ENCODE measurements at places on chromosomes 16 and 17.

- peak; percentile 78 for DNase-seq
Observed at GRCh38 chr17:78127239-78127887, 1.2 kb downstream of the TMC6 start.

GRCh38 chr16:69762814-69763598, 874 bp downstream of the WWP2 start:
- no peak for DNase-seq

DNA sequence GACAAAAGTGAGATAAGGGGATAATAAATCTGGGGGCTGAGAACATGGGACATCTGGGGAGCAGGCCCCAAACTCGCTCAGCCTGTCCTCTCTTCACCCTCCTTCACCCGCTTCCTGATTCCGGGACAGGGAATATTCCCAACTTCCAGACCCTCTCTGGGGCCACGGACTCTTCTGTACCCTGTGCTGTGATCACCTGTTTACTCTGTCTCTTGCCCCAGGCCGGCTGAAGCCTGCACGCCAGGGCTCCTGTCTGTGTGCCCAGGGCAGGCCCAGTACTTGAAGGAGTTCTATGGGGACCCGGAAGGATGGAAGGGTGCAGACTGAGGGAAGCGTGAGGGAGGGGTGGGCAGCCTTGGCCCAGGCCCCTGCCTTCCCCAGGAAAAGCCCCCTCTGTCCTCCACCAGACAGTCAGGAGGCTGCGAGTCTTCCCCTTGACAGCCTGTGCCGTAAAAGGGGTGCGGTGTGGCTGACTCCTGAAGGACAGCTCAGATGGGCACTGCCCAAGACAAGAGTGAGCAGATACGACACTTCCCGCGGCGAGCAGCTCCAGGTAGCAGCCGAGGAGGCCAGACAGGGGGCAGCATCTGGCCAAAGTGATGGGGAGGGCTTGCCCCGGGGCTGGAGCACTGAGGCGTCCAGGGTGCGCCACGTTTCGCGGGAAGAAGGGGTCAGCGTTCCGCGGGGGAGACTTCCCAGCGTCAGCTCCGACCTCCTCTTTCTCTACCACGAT, 1.0 kb upstream of the CCNF start:
- DNase-seq = no peak

DNA sequence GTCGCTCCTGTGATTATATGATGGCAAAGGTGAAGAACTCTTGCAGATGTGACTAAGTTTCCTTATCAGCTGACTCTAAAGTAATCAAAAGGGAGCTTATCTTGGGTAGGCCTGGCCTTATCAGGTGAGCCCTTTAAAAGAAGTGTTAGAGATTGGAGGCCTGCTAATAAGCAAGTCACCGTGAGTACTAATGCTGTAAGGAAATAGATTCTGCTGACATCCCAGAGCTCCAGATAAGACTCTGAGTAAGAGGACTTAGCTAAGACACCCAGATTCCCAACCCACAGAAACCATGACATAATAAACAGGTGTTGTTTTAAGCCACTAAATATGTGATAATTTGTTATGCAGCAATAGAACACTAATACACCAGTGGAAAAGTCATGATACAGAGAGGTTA, 99.9 kb upstream of the FAM20A start:
- no peak for DNase-seq

- no peak for DNase-seq
Observed at GRCh38 chr16:11670171-11671131, 2.2 kb downstream of the SNN start.

GRCh38 chr16:49704586-49705155, 151.2 kb downstream of the ZNF423 start:
- DNase-seq = no peak

DNA sequence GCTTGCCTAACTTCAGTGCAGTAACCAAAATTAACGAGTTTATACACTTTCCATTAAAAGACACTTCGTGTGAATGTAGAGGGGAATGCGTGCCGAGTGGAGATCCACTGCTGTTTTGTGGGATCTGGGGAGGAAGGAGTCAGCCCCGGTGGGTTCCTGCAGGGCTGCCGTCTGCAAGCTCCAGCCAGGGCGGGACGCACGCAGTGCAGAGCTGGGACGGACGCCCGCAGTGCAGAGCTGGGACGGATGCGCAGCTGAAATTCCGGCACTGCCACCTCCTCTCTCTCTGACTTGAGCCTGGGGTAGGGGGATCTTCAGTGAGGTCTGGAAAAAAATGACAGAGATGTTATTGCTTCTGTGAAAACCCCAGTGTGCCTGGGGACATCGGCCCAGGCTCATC, 16.5 kb upstream of the ZC3H18 start:
- DNase-seq = no peak

- DNase-seq = no peak
Observed at GRCh38 chr17:17088086-17088485, 45.8 kb downstream of the MPRIP start.

DNA sequence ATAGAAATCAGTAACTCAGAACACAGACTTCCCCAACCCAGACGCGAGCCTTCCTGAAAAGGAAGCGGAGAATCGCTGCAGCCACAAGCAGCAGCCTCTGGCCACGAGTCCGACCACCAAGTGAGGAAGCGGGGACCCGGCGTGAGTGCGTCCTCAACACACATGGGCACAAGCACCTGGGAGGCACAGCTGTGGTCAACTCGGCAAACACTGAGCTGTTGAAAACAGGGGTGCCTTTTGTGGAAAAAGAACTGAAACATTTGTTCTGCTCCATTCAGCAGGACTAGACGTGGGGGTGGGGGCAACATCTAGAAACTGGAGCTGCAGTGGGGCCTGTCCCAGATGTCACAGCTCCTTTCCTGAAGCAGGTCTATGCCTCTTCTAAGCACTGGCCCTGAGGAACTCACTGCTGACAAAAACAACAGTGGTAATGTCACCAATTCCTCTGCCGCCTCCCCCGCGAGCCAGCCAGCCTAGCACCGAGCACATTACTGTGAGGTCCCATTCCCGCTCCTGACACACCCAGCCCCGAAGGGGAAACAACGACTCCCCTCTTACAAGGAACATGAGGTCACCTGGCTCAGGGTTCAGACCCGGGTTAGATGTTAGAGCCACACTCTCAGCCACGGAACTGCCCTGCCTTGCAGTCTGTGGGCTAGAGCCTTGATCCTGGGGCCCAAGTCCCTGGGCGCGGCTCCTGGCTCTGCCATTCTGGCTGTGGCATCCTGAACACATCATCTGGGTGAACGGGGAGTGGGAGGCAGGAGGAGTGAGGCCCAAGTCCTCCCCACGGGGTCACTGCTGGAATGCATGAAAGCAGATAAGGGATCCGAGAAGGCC, 29.0 kb downstream of the KDM8 start:
- DNase-seq = no peak

DNA sequence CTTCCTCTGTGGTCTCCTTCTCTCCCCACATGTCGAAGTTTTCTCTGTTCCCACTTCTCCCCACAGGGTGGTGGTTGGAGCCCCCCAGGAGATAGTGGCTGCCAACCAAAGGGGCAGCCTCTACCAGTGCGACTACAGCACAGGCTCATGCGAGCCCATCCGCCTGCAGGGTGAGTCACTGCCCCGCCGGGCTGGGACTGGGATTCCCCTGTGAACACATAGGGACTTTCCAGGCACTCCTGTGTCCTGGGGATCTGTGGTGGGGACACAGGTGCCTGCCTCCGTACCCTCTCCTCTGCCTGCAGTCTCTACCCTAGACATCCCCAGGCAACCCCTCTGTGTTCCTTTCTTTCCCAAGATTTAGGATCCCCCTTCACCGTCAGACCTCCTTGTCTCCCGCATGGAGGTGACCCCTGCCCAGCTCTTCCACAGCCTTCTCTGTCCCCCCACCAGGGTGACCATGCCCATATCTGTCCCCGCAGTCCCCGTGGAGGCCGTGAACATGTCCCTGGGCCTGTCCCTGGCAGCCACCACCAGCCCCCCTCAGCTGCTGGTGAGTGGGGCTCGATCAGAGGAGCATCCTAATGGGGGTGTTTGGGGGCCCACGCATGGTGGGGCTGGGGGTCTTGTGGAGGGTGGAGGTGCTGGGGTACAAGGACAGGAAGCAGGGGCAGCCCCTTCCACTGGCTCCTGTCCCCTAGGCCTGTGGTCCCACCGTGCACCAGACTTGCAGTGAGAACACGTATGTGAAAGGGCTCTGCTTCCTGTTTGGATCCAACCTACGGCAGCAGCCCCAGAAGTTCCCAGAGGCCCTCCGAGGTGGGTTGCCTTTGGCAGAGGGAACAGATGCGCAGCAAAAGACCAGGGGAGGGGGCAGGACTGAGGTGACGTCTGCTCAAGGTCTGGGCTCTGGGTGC, 5.8 kb downstream of the ITGAM start:
- DNase-seq = no peak

DNA sequence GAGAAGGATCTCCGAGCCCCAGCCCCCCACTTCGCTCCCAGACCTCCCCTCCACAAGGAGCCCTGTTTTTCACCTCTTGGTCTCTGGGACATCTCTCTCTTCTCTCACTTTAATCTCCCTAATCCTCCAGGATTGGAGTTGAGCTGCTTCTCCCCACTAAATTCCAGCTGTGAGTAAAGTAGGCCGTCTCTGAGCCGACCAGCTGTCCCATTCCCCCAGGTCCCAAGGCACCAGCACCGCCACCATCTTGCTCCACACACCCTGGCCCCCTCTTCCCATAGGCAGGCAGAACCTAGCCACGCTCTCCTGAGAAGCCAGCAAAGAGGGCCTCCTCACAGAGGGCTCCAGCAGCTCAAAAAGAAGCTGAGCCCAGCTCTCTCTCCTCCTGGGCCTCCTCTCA, 878 bp downstream of the DLG4 start:
- no peak for DNase-seq

DNA sequence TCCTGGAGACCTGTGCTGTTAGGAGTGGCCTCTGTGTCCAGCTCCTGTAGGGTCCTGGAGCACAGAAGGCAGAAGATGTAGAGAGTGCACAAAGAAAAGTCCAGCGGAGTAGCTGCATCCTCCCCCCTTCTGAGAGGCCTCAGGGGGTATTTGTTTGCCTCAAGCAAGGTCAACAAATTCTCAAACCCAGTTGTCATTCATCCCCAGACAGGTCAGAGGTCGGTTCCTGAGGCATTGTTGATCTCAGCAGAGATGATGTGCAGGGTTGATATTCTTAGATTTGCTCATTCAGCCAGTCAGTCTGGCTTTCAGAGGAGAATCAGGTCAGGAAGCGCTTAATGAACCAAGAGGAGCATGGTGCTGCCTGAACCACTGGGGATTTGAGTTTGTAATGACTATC, 8.3 kb upstream of the RBFOX1 start:
- no peak for DNase-seq
